Stimulated activated CD4-positive, alpha-beta T cell treated with anti-CD3 and anti-CD28 coated beads, TNF-alpha, amount 100 ng/mL, for 1 hour (primary cell): ENCODE measurements at places on chromosomes 3 and 15.

- no peak for DNase-seq
These were observed 170.1 kb upstream of the ONECUT1 start for GRCh38 chr15:52960283-52960682.

- no peak for DNase-seq
These were observed 542 bp downstream of the INKA1 start for GRCh38 chr3:49803465-49804140.

- DNase-seq: no peak
These were observed 1389.3 kb upstream of the ALCAM start for GRCh38 chr3:103977417-103977816.

DNA sequence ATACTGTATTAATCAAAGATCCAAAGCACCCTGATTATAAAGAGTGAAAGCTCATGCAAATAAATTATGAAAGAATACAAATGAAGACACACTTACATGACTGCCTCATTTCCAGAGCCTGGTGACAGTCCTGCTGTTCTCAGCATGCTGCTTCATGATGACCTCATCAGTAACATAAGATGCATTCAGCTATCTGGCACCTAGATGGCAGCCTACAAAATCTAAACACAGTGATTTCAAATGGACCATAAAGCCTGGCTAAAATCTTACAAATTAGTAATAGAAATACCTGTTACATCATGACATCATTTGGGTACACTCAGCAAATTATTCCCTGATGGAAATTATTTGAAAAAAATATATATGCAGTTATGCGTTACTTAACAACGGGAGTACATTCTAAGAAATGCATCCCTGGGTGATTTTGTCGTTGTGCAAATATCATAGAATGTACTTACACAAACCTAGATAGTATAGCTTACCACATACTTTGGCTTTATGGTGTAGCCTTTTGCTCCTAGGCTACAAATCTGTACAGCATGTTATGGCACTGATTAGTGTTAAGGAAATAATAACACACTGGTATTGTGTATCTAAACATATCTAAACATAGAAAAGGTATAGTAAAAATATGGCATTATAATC, 207.2 kb downstream of the EPHA3 start:
- DNase-seq: no peak

GRCh38 chr3:155015776-155016436, 64.2 kb upstream of the MME start:
- no peak for DNase-seq

GRCh38 chr3:129023909-129024308, 22.8 kb downstream of the EFCC1 start:
- DNase-seq: no peak

DNA sequence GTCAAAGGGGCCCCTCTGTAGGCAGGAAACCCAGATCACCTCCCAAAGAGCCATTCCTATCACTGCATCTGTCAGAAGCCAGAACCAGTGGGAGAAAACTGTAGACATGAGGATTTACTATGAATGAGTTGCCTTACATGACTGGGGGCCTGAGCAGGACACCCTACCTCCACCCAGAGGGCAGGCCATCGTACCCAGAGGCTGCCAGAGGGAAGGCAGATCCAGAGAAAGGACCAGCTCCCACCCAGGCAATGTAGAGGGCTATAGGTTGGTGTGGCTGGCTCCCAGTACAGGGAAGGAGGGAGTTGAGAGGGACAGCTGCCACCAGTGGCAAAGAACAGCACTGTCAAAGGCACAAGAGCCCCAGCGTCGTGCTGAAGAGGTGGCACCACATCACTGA, 233.2 kb downstream of the OCA2 start:
- no peak for DNase-seq

DNA sequence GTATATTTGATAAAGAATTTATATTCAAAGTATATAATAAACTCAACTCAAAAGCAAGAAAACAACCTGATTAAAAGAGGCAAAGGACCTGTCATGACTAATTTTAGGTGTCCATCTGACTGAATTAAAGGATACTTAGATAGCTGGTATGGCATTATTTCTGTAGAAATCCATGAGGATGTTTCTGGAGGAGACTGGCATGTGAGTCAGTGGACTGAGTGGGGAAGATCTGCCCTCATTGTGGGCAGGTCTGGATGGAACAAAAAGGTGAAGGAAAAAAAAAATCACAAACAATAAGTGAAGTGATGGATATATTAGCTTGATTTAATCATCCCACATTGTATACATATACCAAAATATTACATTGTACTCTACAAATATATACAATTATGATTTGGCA, 16.6 kb downstream of the ANKRD28 start:
- DNase-seq: no peak

DNA sequence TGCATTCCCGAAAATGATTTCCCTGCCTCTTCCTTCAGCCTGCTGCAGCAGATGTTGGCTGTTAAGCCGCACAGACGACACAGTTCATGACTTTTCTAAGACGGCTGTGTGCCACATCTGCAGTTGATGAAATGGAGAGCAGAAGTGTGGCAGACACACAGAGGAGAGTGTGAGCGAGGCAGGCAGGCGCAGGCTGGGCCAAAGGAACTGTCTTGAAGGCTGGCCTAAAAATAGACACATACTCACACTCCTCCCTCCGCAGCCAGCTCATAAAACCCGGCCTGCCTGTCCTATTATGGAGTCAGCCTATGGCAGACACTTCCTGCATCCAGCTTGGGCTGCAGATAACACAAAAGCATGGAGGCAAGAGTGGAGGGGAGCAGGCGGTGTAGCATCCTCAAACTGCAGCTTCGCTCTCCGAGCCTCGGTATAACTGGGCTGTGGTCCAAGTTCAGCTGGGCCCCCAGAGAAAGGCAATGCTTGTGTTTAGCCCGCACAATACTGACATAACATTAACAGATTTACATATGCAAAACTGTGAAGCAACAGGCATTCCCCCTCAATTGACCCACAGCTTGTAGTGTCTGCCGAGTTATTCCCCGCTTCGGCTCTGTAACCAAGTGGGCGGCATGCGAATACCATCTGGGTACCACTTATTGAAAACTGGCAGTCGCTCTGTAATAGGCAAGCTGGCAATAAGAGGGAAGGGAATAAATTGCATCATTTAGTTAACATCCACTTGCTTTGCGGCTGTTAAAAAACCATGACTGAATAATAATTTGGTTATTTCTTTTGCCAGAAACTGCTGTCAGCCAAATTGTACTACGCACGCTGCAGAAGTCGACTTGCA, 40.8 kb downstream of the FOXP1 start:
- no peak for DNase-seq

DNA sequence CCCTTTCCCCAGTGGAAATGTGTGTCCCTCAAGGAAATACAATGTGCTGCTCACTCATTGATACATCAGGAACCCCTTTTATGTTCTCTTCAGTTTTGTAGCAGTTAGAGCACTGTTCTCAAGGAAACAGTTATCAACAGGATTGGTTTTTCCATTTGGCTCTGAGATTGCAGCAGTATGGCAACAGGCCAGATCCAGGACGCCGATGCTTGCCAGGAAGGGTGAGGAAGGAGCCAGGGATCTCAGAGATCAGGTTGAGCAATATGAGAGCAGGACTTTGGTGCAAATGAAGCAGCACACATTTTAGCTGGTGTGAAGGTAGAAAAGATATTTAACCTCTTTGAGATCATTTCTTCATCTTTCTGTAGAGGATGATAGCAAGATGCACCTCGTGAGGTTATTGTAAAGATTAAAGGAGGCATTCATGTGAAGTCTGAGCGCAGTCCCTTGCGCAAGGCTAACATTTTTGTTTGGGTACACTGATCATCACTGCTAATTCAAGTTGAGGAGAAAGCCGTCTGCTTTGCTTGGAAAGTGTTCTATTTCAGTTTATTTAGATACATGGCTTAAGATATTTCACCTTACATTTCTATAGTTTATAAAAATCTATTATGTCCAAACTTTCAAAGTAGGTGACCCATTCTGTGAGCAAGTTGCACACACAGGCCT, 68.5 kb downstream of the KCNH8 start:
- no peak for DNase-seq

- DNase-seq: no peak
These were observed 927.7 kb downstream of the ROBO2 start for GRCh38 chr3:77967621-77968020.

DNA sequence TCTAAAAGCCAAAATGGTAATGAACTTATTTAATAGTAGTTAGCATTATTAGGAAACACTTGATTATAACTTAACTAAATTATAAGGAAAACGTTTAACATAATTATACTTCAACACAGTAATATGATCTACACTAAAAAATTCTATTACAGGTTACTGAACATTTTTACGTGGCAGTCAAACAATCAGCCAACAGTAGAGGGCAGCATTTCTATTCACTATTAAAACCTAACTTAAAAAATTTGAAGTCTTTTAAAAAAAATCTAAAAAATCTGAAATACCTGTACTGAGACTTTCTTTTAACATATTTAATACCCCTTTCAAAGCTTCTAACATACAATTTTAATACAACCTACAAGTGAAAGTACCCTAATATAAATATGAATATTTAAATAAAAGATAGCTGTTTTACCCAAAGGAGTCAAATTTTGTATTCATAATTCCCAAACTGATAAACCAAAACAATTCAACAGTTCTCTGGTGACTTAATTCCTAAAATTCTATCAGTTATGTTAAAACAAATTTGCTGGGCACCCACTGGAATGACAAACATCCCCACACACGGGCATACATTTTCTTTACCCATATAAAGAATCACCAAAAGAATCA, 41.5 kb downstream of the DLG1 start:
- no peak for DNase-seq

DNA sequence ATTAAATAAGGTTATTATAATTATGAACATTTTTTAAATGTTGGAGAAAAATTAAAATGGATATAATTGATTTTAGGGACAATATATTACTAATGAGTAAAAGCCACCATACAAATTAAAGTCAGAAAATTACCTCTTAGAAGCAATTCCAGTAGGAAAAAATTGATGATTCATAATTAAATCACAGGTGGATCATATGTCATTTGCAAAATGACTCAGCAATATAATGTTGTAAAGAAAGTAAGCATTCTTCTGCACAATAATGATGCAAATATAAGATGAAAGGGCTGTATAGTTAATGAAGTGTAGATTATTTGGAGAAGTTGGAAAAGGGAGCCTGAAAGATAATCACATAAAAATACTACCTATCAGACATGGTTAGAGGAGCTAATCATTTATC, 25.8 kb downstream of the ZPLD1 start:
- DNase-seq: no peak

DNA sequence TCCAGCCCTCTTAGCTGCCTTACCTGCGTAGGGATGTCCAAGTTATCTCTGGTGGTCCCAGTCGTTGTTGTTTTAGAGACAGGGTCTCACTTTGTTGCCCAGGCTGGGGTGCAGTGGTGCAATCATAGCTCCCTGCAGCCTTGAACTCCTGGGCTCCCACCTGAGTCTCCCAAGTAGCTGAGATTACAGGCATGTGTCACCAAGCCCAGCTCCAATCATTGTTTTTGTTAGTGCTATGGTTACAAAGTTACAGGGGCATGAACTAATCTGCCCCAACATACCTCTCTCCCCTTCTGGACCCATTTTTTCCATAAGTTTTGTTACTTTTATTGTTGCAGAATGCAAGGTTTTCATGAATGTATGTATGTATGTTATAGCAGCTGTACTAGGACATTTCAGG, 54.7 kb downstream of the CTDSPL2 start:
- DNase-seq: no peak

GRCh38 chr3:195761123-195761566, 40.4 kb downstream of the MUC20 start:
- DNase-seq: no peak

- DNase-seq: no peak
These were observed 24.1 kb downstream of the DUT start for GRCh38 chr15:48355377-48355776.
